Pons (tissue), 1 donor: ENCODE measurements at places on chromosomes 5 and 9.

- DNase-seq = no peak
Measured at GRCh38 chr5:13107537-13107936, 837.0 kb downstream of the DNAH5 start.

DNA sequence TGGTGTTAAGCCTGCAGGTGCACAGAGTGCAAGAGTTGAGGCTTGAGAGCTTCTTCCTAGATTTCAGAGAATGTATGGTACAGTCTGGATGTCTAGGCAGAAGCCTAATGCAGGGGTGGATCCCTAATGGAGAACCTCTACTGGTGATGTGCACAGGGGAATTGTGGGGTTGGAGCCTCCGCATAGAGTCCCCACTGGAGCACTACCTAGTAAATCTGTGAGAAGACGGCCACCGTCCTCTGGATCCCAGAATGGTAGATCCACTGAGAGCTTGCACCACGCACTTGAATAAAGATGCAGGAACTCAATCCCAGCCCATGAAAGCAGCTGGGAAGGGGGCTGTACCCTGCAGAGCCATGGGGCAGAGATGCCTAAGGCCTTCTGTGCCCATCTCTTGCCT, 699.4 kb upstream of the FAM174A start:
- no peak for DNase-seq

DNA sequence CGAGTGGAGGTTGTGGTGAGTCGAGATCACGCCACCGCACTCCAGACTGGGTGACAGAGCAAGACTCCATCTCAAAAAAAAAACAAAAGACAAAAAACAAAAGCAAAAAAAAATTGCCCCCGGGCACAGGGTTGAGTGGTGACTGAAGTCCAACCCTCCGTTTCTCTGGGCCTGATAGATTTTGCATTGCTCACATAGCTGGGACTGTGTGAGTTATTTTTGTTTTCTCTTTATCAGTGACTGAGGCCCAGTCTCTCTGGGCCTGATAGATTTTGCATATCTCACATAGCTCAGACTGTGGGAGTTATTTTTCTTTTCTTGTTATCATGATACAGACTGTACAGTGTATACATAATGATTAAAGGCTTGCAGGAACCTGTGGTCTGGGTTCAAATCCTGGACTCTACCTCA, 2.6 kb upstream of the SLC28A3 start:
- DNase-seq = no peak

GRCh38 chr9:34145165-34145564, 18.7 kb upstream of the DCAF12 start:
- no peak for DNase-seq

DNA sequence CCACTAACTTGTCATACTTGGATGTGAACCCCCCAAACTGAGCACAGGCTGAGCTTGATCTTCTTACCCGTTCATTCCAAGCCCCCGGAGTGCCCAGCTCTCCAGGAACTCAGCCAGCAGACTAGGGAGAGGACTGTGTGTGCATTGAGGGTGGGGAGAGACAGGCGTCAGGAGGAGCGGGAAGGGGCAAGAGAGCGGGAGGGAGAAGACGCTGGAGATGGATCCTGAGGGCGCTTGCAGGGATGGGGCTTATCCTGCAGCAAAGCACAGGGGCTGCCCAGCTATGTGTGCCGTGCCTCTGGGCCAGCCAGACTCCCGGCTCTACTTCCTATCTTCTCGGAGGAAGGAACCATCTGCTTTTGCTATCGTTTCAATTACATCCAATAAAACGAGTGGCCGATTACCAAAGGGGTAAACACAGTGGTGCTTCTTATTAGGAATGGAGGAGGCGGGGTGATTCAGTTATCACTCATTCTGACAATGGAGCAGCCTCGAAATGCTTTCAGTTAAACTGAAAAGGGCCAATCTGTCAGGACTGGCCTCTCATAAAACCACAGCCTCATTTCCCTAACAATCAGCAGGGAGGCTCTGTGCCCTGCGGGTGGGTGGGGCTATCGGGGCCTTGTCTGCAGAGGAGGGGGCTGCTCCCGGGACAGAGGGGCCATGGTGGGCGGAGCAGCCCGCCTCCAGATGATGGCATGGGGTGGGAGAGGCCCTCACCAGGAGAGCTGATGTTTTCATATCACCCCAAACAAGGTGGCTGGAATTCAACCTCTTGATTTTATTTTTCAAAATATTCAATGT, 168.2 kb downstream of the DAB2IP start:
- DNase-seq = no peak
